NCI-H510A (cell line): ENCODE measurements at places on chromosomes 11 and 22.

GRCh38 chr22:41976070-41976901, 7.0 kb downstream of the SEPTIN3 start:
- DNase-seq = no peak

GRCh38 chr11:73585834-73586575, 11.9 kb downstream of the FAM168A start:
- DNase-seq = no peak

DNA sequence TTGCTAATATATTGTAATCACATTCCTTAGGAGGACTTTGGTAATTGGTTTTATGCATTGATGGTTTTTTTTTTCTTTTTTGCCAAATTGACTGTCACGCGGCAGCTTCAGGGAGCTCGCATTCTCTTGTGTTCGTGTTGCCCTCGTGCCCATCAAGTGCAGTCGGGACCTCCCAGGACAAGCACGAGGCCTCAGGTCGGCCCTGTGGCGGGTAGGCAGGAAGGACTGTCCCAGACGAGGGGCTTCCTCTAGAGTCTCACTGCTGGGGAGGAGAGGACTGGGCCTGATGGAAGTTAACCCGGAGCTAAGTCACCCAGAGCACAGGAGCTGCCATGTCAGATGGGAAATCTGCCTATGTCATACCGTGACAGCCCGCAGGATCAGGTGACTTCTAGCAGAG, 37.0 kb downstream of the CTTN start:
- DNase-seq = no peak

DNA sequence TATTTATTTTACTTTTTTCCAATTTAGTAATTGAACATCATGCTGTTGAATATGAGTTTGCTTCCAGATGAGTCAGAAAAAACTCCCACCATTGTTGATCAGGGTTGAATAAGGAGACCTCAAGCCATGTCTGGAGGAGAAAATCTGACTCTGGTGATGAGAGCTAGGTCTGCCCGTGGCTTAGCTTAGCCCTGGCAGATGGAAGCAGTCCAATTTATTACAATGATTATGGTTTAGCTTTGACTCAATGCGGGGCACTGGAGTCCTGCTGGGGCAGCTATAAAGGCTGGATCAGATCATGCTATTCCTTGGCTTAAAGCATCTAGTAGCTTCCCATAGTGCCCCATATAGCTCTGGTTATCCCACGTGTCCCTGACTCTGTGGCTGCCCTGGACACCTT, 506.5 kb downstream of the MN1 start:
- DNase-seq = no peak

GRCh38 chr11:131402040-131402439, 31.6 kb downstream of the NTM start:
- no peak for DNase-seq

- no peak for DNase-seq
Measured at GRCh38 chr11:76892306-76892705, 31.6 kb downstream of the ACER3 start.

DNA sequence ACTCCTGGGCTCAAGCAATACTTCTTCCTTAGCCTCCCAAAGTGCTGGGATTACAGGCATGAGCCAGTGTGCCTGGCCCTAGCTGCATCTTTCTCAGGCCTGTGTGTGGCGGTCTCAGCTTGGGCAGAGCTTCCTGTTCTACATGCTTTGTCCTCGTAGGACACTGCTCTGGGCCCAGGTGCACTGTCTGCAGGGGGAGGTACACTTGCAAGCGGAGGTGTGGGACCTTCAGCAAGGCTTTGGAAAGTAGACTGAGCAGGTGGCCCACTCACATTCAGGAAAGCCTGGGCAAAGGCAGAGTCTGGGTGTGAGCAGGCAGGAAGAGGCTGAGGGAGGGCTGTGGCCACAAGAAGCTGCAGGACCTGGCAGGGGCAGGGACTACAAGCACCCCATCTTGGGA, 33.6 kb upstream of the SUSD2 start:
- DNase-seq = no peak

GRCh38 chr11:6601041-6601461, 2.4 kb downstream of the RRP8 start:
- no peak for DNase-seq

- DNase-seq = no peak
Measured at GRCh38 chr11:57648801-57649735, 644 bp downstream of the YPEL4 start.

DNA sequence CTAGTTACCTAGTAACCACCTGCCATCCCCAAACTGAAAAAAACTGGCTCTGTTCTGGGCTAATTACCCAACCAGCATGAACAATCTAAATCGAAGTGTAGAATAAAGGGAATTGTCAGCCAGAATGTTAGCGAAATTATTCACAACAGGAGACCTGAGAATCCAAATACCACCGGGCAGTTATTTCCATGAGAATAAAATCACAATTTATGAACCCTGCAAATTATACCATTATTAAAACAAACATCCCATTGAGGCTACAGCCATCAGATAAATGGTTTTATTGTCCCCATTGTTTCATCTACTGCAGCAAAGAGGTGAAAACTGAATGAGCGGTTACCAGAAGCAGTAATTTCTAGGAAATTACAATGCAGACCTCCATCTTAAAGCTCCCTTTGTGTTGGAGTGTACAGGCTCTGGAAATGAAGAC, 21.7 kb downstream of the FAM168A start:
- DNase-seq = no peak
